NCI-H1092 treated with DMSO at 0.1 percent for 48 hours (cell line): ENCODE measurements at places on chromosomes 16 and 17.

DNA sequence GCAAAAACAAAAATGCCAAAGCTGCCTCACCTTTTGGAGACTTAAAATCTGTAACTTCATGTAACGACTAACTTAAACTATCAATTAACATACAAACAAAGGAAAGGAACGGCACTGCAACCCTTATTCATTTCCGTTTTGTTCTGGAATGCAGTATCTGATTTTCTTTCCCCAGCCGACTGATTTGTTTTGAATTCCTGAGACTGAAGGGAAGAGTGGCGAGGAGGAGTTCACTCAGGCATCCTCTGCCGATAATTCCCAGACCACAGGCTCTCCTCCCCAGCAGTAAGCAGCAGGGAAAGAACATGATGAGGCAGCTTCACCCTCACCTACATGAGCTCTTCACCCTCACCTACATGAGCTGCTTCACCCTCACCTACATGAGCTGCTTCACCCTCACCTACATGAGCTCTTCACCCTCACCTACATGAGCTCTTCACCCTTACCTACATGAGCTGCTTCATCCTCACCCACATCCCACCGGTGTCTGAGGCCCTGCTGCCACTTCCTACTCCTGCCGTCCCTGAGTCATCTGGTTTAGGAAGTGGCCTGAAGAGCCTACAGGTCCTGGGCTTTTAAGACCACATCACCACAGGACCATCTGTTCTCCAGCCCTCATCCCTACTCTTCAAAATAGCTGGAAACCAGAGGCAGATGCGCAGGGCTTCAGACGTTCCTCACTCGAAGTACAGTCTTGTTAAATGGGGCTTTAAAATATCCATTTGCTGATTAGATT is 168.0 kb upstream of the RPH3AL start:
- DNase-seq: no peak

DNA sequence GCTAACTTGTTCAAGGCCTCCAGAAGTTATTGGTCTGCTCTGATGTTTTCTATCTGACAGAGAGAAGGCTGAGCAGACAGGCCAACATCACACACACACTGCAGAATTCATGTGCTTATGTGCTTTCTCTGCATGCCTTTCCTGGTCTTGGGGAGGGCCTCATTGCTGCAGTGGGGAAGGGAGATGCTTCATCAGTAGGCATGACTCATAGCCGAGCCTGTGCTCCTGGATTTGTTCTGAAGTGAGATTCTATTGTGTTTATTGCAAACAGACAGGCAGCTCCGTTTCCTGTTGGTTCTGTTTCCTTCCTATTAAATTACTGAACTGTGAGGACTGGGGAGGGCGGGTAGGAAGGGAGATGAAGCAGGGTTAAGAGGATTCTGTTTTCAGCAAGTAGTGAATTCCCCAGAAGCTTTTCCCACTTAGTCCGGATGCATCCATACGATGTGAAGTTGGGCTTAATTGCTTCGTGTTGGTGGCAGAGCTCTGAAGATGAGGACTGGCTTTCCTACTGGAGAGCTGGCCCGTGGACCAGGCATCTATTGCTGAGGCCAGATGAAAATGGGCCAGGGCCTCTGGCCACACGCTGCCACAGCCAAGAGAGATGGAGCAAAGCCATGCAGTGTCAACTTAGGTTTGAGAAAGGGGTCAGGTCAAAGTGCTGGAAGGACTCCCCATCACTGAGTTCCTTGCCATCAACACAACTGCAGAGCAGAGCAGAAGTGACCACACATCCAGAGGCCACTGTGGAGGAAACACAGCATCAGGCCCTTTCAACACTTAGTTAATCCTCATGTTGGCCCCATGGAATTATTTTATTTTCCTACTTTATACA is 179.3 kb downstream of the UTP18 start:
- peak; percentile 5 for DNase-seq

GRCh38 chr17:77875051-77875780 is 83.3 kb upstream of the TNRC6C start:
- no peak for DNase-seq

DNA sequence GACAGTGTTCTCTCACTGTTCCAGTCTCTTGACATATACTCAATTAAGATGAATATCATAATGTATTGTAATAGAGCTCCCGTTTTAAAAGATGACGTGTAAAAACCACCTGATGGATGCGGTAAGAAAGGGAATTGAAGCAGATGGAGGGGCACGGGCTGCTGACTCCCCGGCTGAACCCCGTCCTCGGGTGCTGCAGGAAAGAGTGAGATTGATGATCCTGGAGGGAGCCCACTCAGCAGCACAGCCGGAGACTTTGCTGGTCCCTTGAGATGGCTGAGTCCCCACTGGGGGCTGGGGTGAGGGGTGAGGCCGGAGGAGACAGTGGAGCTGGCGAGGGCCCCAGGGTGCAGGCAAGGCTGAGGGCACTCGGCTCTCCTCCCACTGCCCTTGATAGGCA is 217.4 kb downstream of the RPTOR start:
- peak; percentile 79 for DNase-seq

GRCh38 chr16:84404936-84405639 is 36.8 kb downstream of the ATP2C2 start:
- no peak for DNase-seq
